ENCODE measurements at places on chromosomes 3 and 15.

DNA sequence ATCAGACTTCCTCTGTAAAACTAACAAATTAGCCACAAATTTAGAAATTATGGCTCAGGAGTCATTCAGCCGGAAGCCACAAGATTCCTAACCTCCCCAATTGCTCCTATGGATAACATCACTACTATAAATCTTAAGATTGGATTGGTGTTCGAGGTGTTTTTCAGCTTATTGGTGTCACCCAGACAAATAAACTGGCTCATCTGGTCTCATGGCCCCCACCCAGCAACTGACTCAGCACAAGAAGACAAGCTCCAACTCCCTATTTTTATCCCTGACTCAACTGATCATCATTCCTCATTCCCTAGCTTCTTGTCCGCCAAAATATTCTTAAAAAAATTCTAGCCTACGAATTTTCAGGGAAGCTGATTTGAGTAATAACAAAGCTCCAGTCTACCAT is 135.1 kb upstream of the STRIT1 start:
- DNase-seq = no peak

DNA sequence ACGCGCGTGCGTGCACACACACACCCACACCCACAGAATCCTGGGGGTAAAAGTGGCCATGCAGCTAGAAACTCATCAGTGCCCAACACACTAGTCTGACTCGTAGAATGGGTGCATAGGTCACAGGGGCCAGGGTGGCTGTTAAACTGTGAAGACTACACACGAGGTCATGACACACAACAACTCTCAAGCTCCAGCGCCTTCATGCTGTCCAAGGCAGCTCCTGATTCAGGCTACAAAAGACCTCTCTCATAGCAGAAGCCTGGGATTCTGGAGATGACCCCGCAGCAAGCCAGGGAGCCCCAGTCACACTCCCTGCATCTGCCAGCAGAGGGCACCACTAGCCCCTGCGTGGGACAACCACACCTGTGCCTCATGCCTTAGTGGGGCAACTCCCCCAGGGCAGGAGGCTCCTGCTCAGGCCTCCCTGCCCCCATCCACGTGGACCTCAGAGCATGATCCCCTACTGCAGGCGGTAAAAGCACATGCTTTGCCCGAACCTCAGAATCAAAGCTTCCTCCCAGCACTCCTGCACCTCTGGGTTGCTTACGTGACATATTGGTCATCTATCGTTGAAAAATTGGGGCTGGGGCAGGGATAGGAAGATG is 93.1 kb downstream of the LRIG1 start:
- DNase-seq = no peak

- DNase-seq = no peak
These were observed 47.6 kb upstream of the ANP32A start for GRCh38 chr15:68868296-68868695.

DNA sequence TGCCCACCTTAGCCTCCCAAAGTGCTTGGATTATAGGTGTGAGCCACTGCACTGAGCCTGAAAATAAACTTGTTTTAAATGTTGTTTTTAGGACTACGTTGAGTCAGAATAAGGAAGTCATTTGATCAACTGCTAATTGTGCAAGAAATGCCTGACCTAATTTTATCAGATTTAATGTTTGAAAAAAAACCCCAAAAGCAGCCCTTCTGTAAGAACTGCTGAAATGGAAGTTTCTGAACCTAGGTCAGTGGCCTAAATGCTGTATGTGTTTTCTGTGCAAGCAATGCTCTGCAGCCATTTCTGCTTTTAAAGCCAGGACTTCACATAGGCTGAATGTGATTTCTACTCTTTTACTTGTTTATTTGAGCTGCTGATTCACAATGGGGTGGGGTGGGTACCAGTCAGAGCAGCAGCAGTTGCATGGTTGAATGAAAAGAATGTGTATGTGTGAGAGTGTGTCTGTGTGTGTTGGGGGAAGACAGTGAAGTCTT is 6.6 kb downstream of the GPX1 start:
- no peak for DNase-seq

- no peak for DNase-seq
These were observed 5.2 kb downstream of the SNRK start for GRCh38 chr3:43291546-43291945.

DNA sequence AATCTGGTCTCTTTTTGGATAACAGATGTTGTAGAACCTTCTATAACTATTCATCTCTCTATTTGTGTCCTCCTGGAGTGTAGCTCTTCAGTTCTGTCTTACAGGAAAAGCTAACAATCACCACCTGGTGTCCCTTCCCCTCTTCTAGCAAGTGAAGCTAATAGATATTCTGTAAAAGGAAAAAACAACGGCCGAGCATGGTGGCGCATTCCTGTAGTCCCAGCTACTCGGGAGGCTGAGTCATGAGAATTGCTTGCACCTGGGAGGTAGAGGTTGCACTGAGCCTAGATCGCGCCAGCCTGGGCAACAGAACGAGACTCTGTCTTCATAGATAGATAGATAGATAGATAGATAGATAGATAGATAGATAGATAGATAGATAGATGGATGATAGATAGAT is 779.4 kb downstream of the TUSC7 start:
- DNase-seq = no peak

GRCh38 chr3:181757694-181758306 is 46.1 kb downstream of the SOX2 start:
- DNase-seq = peak; percentile 22

DNA sequence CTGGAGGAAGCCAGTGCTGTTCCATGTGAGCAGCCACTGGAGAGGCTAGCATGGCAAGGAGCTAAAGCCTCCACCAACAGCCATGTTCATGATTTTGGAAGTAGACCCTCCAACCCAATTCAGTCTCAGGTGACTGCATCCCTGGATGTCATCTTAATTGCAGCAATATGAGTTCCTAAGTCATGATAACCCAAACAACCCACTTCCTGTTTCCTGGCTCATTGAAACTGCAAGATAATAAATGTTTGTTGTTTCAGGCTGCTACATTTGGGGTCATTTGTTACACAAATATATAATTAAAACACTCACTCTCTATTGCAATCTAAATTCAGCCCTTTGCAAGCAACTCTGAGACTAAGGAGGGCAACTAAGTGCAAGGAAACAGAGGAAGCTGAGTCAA is 62.4 kb upstream of the SLC24A5 start:
- DNase-seq = no peak

DNA sequence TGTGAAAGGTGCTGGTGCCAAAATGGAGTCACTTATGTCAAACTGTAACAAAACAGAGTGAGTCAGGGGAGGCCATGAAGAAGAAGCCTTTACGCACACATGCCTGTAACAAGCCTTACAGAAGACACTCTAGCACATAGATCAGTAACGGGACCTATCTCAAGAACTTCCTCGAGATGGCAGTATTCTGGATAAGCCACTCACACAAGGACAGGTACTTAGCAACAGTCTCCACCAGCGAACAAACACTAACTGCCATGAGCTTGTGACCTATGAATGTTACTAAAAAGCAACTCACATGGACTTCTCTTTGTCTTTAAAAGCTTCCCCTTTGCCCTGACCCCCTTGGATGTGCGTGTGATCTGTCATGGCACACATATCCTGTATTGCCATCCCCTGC is 235.1 kb downstream of the CD47 start:
- no peak for DNase-seq

GRCh38 chr15:80695099-80695910 is at the start of gene ABHD17C:
TSS of gene ABHD17C (plus strand) at chr15:80695310. CDS start at chr15:80695430, 120 bp downstream.
- no peak for DNase-seq

- no peak for DNase-seq
These were observed 48.0 kb downstream of the RASGRP1 start for GRCh38 chr15:38516626-38517025.

- DNase-seq = peak; percentile 19
These were observed 353.1 kb upstream of the BCHE start for GRCh38 chr3:166190360-166190759.

GRCh38 chr3:120364821-120365220 is 15.7 kb upstream of the LRRC58 start:
- DNase-seq = no peak

DNA sequence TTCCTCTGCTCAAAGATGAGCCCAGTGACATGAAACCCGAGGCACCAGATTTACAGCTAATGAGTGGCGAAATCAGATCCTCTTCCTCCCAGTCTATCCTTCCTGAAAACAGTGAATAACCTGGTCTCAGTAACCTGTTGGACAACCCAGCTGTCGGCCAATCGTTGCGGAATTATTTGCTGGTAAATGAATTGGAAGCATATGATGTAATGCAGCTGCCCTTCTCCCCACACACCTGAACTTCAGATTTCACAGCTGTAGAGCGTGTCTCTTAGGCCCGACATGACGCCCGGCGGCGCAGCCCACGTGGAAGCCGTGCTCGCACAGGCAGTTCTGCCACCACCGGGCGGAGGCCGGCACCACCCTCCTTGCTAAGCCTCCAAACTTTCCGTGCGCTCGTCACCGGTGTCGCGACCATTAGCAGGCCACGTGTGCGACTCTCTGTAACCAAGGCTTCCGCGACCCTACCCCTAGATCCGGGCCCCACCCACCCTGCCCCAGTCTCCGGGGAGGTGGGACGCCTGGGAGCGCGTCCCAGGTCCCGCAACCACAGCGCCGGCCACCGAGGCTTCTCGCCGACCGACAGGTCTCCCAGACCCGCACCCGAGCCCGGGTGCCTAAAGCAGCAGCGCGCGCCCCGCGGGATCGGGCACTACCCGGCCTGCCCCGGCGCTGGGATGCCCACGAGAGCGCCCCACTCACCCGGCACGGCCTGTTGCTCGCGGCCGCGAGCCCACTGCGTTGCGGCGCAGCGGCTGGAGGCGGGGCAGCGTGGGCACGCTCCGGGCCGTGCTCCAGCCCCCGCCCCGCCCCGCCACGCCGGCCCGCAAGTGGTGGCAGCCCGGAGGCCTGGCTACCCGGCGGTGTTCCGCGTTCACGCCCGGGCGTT is at the start of gene RIOX2:
Gene RIOX2, minus strand, starts transcription at position 753 of the 889 bp plus-strand sequence. CDS start 4,838 bp downstream, outside the sequence.
- DNase-seq = no peak

- DNase-seq = no peak
These were observed 73.4 kb downstream of the CCK start for GRCh38 chr3:42192334-42193200.

GRCh38 chr3:176916777-176917176 is 280.5 kb downstream of the TBL1XR1 start:
- no peak for DNase-seq

DNA sequence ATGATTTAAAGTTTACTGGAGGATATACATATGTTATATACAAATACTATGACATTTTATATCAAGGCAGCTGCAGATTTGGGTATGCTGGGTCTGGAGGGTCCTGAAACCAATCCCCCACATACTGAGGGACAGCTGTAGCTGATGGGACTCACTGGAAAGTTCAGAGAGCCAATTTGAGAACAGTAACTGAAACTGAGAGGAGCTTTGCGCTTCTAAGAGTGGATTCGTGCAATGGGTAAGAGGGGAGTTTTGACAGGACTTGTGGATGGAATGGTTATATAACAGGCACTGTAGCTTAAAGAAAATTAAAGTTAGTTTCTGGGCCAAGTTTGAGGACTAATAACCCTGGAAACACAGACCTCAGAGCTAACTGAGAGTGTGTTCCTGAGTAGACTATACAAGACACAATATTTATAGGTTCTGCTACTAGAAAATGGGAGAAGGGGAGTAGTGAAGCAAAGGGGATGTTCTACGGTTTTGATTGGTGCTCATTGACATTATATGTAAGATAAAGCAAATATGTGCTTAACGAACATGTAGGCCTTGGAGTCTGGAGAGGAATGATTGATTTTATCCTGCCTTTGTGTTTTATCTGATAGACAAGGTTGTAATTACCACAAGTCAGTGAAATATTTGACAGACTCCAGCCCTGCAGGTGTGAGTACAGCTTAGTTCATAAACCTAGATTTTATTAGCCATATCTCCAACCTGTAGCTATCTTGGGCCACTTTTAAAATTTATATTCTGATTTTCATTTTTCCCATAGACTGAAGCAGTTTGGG is 4.8 kb upstream of the ZMAT3 start:
- DNase-seq = no peak

GRCh38 chr3:185221203-185221602 is 32.6 kb downstream of the EHHADH start:
- no peak for DNase-seq

DNA sequence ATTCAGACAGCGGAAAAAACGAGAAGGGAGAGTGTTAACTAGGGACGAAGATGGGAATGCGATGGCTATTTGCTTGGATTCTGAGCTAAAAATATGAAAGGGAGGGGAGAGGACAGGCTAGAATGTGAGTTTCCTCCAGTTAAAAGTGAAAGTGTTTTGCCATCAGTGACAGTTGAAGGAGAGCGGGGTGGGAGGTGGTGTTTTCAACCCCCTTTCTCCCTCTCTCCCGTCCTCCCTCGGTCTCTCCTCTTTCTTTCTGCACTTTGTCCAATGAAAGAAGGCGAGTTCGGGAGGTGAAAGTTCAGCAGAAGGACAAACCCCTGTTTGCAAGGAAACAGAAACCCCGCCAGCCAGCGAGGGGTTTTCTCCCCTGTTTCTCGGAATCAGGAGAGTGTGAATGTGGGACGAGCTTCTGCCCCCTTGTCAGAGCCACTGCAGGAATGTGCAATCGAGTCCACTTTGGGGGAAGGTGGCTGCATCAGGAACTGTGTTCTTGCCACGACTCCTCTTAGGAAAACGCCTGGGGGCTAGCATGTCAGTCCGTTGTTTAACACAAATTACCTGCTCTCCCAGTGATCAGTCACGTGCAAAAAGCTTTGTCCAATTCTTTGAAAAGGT is 975 bp upstream of the FOXP1 start:
- no peak for DNase-seq

- DNase-seq = no peak
These were observed 138.4 kb downstream of the NUP210 start for GRCh38 chr3:13281507-13282357.

DNA sequence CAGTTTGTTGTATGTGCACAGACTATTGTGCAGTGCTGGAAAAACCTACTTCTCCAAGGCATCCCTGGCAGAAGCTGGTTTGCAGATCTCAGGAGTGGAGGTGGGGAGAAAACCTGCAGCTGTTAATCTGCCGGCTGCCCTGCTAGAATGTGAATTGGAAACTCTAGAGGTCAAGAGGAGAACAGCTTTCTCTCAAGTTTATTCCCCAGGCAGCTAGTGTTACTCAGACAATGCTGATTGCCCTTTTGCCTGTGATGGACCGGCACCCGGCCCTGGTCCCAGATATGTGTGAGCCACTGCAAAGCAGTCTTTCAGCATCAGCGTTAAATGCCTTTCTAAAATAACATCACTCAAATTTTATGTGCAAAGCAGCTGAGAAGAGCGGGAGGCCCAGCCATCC is 129.7 kb upstream of the TPM1 start:
- no peak for DNase-seq

- peak; percentile 22 for DNase-seq
These were observed 82.7 kb upstream of the SLC6A6 start for GRCh38 chr3:14319654-14320182.

Data from astrocyte of the cerebellum (primary cell).